ENCODE measurements at places on chromosomes 16 and 17. TPM values are rescaled to one million over a fixed set of nuclear protein-coding genes. Genes with fewer than 3 reads are reported as not detected.
A peak's percentile ranks its signal among the peaks of the same experiment; 100 is the strongest.

- no peaks in the 10 kb centered on the region for H3K4me1 ChIP-seq
- H3K27ac ChIP-seq, result no peak overlapping the region
- no peak overlapping the region for H3K4me3 ChIP-seq
- no peaks in the 10 kb centered on the region for H3K36me3 ChIP-seq
- DNase-seq, result no peak
- H3K27me3 ChIP-seq, result no peaks in the 10 kb centered on the region
Measured at GRCh38 chr17:48258331-48258730, 150.8 kb downstream of the SNX11 start.

- H3K36me3 ChIP-seq, result no peaks in the 10 kb centered on the region
- DNase-seq, result no peak
- no peak overlapping the region for H3K27ac ChIP-seq
- H3K4me1 ChIP-seq, result peaks cover 12% of the 10 kb centered on the region
- no peaks in the 10 kb centered on the region for H3K27me3 ChIP-seq
- H3K4me3 ChIP-seq, result peak overlapping the region; percentile 80
Measured at GRCh38 chr17:4262703-4263102, 1.1 kb downstream of the ANKFY1 start.

DNA sequence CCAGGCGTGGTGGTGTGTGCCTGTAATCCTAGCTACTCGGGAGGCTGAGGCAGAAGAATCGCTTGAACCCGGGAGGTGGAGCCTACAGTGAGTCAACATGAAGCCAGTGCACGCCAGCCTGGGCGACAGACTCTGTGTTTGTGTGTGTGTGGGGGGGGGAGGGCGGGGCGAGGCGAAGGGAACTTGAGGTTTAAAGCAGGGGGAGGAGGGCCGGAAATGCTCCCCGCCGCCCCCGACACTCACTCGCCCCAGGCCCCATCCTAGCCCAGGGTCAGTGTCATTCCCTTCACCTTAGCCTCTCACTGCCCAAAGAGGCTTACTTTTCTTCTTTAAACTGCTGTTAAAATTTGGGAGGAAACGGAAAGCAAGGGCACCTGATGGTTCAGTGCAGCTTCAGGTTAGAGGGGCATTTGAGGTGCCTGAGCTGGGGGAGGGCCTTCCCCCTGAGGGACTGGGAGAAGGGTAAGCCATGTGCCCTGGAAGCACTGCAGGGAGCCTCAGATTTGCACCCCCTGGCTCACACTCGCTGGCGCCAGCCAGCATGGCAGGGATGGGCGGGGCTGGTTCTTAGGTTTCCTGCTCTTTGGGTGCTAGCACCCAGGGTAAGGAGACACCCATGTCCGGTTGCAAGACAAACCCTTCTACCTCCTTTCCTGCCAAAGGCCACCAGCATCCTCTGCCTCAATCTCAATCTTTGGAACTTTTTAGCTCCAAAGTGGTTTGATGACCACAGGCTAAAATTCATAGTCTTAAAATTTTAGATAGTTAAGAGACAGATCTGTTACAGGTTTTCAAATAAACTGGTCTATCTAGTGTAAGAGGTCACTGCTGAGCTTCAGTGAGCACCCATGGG lies 2.2 kb upstream of the LIMD2 start:
- no peak overlapping the region for H3K4me3 ChIP-seq
- no peak for DNase-seq
- H3K27ac ChIP-seq, result no peak overlapping the region
- H3K27me3 ChIP-seq, result peaks cover 12% of the 10 kb centered on the region

DNA sequence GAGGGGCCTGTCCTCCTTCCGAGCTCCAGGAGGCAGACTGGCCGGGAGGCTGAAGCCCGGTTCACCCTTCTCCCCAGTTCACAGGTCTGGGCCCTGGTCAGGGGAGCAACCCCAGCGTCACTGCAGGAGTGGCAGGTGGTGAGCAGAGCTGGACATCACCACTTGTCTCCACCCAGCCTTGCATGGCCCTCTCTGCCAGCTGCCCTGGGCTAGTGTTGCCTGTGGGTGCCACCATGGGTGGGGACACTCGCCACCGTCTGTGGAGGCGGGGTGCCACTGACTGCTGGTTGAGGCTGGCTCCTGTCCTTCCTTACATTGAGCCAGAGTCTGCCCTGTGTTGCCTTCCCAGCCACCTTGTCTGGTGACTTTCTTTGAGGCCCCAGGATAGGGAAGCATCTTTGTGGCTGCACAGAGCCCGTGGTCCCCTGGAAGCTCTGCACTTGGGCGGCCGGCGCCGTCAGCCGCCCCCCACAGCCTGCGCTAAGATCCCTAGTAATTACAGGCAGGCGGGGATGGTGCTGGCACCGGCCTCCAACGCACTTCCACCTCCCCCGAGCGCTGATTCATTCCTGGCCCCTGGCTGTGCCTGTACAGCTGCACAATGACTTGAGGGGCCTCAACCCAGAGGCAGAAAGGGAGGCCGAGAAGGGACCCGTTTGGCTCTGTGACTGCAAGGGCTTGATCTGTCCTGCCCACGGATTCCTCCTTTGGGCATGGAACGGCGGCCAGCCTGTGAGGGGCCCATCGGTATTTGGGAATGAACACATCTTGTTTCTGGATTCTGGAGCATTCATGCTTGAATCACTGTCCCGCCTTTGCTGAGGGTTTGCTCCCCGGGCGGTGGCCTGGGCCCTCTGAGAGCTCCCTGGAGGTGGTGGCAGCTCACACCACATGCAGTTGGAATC lies 5.2 kb downstream of the BAIAP2 start:
- H3K27ac ChIP-seq, result no peak overlapping the region
- H3K4me1 ChIP-seq, result peaks cover 24% of the 10 kb centered on the region
- no peaks in the 10 kb centered on the region for H3K36me3 ChIP-seq

GRCh38 chr17:81295676-81296381 lies 722 bp upstream of the SLC38A10 start:
- H3K4me1 ChIP-seq, result no peaks in the 10 kb centered on the region
- no peaks in the 10 kb centered on the region for H3K36me3 ChIP-seq
- no peaks in the 10 kb centered on the region for H3K27me3 ChIP-seq
- H3K27ac ChIP-seq, result no peak overlapping the region

- DNase-seq, result no peak
- H3K27ac ChIP-seq, result no peak overlapping the region
- H3K4me3 ChIP-seq, result no peak overlapping the region
- H3K27me3 ChIP-seq, result no peaks in the 10 kb centered on the region
- no peaks in the 10 kb centered on the region for H3K4me1 ChIP-seq
Measured at GRCh38 chr16:72552654-72553053, 380.7 kb upstream of the PMFBP1 start.

DNA sequence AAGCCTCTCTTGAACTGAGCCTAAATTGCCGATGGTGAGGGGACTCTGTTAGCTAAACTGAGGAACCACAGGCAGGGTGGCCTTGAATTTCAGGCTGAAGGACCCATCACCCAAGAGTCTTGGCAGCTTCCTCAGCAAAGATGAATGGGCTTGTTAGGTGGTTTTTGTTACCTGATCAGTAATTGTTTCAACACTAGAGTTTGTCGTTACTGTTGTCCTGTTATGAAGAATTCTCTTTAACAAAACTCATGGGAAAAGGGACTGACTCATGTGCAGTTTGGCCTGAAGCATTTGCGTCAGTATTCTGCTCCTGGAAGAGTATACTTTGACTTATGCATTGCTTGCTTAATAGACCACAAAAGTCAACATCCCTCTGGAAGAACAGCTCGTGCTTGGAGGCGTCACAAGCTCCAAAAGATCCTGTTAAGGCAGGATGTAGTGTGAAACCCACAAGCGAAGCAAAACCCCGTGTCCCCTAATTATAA lies 206.0 kb downstream of the IRX3 start:
- no peak for DNase-seq
- no peak overlapping the region for H3K27ac ChIP-seq
- H3K4me1 ChIP-seq, result no peaks in the 10 kb centered on the region
- no peaks in the 10 kb centered on the region for H3K27me3 ChIP-seq

DNA sequence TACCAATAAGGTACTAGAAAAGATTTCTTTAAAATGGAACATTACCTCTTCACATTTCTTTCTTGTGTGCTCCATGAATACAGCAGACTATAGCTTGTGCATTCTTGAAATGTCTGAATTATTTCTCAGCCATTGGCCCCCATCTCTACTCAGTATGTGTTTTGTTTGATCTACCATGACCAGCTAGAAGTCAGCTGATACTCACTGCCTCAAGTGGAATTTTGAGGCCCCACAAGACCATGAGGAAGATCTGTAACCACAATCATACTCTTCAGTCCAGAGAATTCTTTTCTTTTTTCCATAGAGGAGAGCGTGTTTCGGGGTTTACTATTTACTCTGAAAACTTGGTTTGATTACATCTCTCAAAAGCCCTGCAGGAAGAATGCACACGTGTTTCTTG lies 319.1 kb downstream of the TOX3 start:
- no peaks in the 10 kb centered on the region for H3K36me3 ChIP-seq
- H3K27me3 ChIP-seq, result no peaks in the 10 kb centered on the region

- H3K27ac ChIP-seq, result no peak overlapping the region
- peaks cover 70% of the 10 kb centered on the region for H3K27me3 ChIP-seq
- no peak for DNase-seq
- H3K4me3 ChIP-seq, result no peak overlapping the region
- no peaks in the 10 kb centered on the region for H3K36me3 ChIP-seq
Measured at GRCh38 chr17:50631908-50632571, 2.6 kb upstream of the ABCC3 start.

DNA sequence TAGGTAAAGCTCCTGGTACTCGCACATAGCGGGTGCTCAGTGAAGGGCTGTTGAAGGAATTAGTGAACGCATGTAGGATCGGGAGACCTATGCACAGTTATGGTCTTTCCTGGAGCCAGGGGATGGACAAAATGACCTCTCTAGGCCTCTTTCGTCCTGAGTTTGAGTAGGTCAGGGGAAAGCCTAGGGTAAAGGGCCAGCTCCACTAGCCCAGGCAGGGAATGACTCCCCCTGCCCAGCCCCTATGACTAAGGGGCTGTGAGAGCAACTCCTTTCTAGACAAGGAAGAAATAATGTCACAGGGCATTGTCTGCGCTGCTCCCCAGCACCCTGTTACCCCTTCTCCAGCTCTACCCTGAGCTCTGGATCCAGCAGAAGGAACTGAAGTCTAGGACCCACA lies 24.6 kb upstream of the FMNL1 start:
- H3K27ac ChIP-seq, result no peak overlapping the region
- H3K4me1 ChIP-seq, result peaks cover 12% of the 10 kb centered on the region
- H3K36me3 ChIP-seq, result no peaks in the 10 kb centered on the region
- no peak overlapping the region for H3K4me3 ChIP-seq
- DNase-seq, result no peak

GRCh38 chr17:45273551-45273957 lies 11.7 kb upstream of the SPATA32 start:
- H3K27ac ChIP-seq, result no peak overlapping the region
- DNase-seq, result no peak
- H3K4me1 ChIP-seq, result no peaks in the 10 kb centered on the region
- H3K4me3 ChIP-seq, result no peak overlapping the region
- H3K36me3 ChIP-seq, result no peaks in the 10 kb centered on the region

- DNase-seq, result no peak
- no peak overlapping the region for H3K4me3 ChIP-seq
- H3K4me1 ChIP-seq, result no peaks in the 10 kb centered on the region
- no peaks in the 10 kb centered on the region for H3K36me3 ChIP-seq
Measured at GRCh38 chr17:80358861-80359260, 56.1 kb upstream of the ENDOV start.

The CDC42EP4 gene
- 28.9 TPM for total RNA-seq

The CMTM2 gene
- not detected for total RNA-seq

The SLC22A31 gene
- not detected for total RNA-seq

The PLD6 gene
- 0.22 TPM for total RNA-seq
